PC-9 (cell line): ENCODE measurements at places on chromosomes 11 and 22. TPM values are rescaled to one million over a fixed set of nuclear protein-coding genes. Genes with fewer than 3 reads are reported as not detected.

The KCNJ1 gene
- not detected in 2 replicates for total RNA-seq

The OR52I1 gene
- 0.15 TPM in 1 of 2 replicates, not detected in the other for total RNA-seq

The PIWIL4 gene
- total RNA-seq, result 0.26 and 0.33 TPM in 2 replicates

The MYOD1 gene
- not detected in 2 replicates for total RNA-seq

The FXYD2 gene
- not detected in 2 replicates for total RNA-seq

The MUC6 gene
- 0.07 TPM in 1 of 2 replicates, not detected in the other for total RNA-seq

The SLC7A4 gene
- total RNA-seq, result not detected in 2 replicates

The OR51E2 gene
- total RNA-seq, result not detected in 2 replicates

The OR2D2 gene
- total RNA-seq, result not detected in 2 replicates

The LMF2 gene
- 37.3 and 52.2 TPM in 2 replicates for total RNA-seq

The VPREB1 gene
- total RNA-seq, result not detected in 2 replicates

The TRIM66 gene
- 16.1 and 17.0 TPM in 2 replicates for total RNA-seq

The HEPHL1 gene
- total RNA-seq, result not detected in 2 replicates

The OR6A2 gene
- total RNA-seq, result 0.48 TPM in 1 of 2 replicates, not detected in the other

The TCN2 gene
- total RNA-seq, result 11.5 and 12.9 TPM in 2 replicates

The SERHL2 gene
- 1.9 and 2.4 TPM in 2 replicates for total RNA-seq

The OR8D4 gene
- total RNA-seq, result not detected in 2 replicates

The BACE1-AS gene
- 5.7 and 8.8 TPM in 2 replicates for total RNA-seq

The TRPM5 gene
- not detected in 2 replicates for total RNA-seq
